HL-60 (cell line): ENCODE measurements at places on chromosomes 7 and 10.

DNA sequence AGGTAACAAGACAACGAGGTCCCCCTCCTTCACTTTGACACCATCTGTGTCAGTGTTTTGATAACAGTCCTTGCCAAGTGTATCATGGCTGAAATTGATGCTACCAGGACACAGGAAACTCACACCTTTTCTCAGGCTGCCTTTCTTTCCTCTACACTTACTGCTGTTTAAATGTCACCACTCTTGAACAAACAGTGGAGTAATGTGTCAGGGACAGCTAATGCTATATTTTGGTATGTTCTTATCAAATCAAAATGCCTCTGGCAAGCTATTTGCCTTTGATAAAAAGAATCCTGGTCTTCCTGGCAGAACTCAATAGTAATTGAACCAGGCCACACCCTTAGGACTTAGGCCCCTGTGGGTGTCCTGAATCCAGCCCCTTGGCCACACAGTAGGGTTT is 692.9 kb downstream of the LRMDA start:
- no peak for DNase-seq

DNA sequence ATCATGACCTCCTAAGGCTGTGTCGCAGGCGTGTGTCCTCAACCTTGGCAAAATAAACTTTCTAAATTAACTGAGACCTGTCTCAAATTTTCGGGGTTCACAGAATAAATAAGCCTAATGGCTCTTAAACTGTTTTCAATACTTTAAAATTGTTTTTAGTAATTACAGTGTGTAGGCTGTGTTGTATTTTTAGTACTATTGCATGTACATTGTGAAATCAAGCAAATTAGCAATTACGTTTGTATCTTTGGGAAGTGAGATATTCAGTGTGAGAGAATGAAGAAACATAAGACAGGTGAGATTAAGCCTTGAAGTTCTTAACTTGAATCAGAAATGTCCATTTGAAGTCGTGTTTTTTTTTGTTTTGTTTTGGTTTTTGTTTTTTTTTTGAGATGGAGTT is 4.8 kb upstream of the AKR1B10 start:
- DNase-seq: no peak

DNA sequence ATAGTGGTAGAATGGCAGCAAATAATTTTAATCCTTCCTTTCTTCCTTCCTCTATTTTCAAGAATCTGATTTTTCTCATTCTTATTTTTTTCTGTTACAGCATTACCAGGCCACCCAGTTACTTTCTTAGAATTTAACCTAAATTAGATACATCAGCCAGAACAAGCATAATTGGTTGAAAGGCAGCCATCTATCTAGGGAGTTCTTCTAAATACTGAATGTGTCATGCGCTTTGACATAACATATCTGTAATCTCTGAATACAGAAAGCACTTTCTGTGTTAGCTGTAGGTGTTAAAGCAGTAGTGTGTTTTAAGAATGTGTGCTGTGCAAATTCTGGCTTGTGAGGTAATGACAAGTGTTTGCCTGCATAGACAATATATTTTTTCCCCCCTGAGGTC is 97.3 kb downstream of the BTRC start:
- DNase-seq: no peak

GRCh38 chr10:22317771-22318565 is 1.8 kb downstream of the COMMD3 start:
- DNase-seq: no peak

DNA sequence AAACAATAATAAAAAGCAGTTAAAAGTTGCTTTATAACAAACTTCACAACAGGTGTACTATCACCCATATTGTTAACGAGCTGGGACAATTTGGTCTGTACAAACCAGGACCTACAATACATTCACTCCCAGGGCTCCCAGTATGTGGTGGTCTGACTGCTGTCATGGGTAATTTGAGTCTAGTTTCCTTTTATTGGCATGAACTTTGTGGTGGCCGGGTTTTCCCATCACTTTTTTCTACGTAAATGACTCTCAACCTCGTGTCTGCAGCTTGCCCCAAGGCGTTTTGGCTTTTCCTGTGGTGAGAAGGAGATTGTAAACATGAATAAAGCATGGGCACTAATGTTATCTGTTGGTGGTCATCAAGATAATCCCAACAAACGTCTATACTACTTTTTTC is 118.7 kb upstream of the CDK6 start:
- no peak for DNase-seq

- no peak for DNase-seq
Observed at GRCh38 chr10:75496191-75496567, 64.8 kb downstream of the LRMDA start.

GRCh38 chr10:122147663-122148062 is 123.4 kb upstream of the BTBD16 start:
- DNase-seq: no peak

GRCh38 chr10:600876-601659 is 88.4 kb downstream of the DIP2C start:
- DNase-seq: no peak

GRCh38 chr10:115093286-115093775 is at the start of gene ATRNL1:
ATRNL1 (plus strand) TSS chr10:115093365; CDS start chr10:115093751, 386 bp downstream.
- no peak for DNase-seq

GRCh38 chr7:22612776-22613175 is 112.8 kb upstream of the STEAP1B start:
- no peak for DNase-seq

DNA sequence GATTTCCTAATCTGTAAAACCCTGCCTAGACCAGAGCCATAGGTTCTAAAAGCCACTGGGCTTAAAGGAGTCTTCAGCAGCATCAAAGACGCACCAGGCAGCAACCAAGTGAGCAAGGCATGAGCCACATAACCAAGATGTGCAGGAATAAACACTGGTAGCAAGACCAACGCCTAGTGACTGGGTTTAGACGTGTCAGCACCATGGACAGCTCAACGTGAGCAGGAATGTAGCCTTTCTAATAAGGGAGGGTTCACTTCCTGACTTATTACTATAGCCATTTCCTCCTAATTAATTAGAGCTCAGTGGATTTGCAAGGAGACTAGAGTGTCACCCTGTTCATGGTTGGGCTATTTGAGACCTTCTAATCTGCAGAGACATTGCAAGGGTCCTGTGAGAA is 223.7 kb downstream of the LHFPL3 start:
- peak; percentile 3 for DNase-seq

DNA sequence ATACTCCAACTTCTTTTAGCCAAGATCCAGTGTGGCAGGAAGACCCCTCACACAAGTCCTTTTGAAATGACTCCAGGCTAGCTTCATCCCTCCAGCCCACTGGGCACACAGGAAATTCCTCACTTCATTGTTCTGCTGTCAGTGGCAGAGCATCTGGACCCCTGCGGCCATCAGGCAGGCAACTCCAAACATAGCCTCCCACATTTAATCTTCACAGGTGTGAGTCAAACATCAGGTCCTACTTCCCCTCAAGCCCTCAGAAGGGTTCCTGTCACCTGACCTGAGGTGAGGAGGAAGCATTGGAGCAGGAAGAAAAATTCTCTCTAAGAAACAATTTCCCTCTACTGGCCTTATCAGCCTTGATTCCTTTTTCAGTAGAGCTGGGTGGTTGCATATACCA is 51.1 kb upstream of the C1GALT1 start:
- no peak for DNase-seq

DNA sequence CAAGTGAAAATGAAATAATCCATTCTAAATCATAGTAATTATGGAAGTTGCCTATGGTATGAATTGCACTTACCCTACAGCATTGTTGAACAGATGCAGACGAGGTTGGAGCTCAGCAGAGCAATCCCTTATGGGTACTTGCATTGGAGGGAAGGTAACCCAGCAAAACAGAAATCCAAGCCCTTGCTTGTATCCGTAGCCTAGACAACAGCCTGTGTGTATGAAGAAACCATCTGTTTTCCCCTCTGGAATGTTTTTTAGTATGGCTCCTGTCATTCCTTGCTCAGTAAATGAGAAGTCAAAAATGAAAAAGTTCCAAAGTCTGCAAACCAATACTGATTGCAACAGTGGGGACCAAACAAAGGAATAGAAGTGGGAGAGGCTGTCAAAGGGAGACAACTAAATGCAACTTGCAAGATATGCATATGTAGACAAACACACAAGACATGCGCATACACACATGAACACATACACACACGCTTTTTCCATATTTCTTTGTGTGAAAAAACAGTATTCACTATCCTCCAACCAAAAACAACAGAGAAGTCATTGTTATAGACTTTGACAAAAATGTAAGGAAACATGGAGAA is 260.8 kb downstream of the DYNC1I1 start:
- no peak for DNase-seq

DNA sequence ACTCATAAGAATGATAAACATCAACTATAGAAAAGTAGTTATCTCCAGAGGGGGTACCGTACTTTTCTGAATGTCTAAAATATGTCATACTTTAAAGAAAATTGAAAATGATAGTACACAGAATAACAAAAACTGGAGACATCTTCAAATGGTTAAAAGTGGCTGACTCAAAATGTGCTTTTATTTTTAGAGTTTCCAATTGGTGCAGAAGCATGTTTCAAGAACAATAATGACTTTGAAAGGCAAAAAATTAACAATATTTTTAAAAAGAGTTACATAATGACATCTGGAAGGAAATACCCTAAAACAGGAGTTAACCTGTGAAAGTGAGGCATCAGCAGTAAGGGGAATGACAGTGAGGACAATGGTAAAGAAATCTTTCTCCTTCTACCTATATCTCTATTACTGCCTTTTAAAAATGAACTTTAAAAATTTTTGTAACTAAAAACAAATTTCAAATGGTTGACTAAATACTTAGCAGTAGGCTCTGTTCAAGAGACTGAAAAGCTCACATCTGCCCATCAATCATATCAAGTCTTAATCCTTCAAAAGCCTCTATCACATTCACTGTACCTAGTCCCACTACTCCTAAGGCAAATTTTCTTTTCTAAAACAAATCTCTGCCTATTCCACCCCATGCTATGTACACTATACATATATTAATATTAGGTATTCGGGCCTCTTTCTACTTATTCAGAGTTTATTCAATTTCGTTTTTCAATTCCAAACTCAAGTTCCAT is 3.0 kb downstream of the ASZ1 start:
- no peak for DNase-seq

- no peak for DNase-seq
Observed at GRCh38 chr10:129323879-129324278, 143.2 kb upstream of the MGMT start.

DNA sequence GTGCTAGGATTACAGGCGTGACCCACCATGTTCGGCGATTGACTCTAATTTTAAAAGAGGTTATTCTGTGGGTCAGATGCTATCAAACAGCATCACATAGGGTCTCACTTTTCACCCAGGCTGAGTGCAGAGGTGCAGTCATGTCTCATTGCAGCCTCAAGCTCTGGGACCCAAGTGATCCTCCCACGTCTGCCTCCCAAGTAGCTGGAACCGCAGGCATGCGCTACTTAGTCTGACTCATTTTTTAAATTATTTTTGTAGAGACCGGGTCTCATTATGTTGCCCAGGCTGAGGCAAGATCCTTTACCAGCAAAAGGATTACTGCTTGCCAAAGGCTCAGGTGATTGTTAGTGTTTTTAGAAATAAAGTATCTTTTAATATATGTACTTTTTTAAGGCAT is 42.9 kb upstream of the STOX1 start:
- DNase-seq: no peak

DNA sequence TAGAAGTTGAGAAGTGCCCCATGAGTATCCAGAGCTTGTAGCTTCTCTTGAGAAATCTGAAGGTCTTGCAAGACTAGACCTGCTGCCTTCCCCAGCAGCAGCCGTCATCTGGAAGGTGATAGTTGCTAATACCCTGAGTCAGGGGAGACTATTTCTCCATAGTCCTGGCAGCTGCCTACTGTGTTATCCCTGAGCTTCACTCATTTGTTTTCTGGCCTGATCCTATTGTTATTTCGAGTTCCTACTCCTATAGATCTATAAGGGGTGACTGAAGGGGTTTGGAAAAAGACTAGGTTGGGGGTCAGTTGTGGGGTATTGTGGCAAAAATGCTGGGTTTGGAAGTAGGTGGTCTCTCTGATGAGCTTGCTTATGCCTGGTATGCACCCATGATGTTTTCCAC is 297.8 kb downstream of the CNTNAP2 start:
- no peak for DNase-seq

- no peak for DNase-seq
Observed at GRCh38 chr10:132166216-132166950, 20.4 kb upstream of the DPYSL4 start.

DNA sequence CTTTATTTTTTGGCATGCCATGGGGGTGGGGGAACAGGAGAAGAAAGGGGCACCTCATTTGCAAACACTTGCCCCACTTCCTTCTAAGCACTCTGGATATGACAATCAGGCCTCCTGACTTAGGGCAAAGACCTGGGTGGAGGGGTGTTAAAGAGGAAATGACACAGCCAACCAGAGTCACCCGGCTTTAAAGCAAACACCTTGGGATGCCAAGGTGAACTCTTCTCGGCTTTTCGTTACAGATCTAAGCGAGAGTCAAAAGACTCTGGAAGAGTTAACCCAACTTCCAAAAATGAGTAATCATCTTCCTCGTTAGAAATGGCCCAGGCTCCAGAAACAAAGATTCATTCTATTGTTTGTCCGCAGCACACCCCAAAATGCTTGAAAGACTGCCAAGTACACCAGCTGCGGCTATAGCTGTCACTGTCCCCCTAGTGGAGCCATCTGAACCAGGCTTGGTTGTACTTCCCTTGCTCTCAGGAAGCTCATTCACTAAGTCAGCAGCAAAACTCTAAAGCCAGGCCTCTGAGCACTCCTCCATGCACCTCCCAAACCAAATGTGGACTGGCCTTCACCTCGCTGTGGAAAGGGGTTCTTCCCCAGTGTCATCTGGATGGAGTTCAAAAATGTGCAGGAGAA is 24.8 kb downstream of the FAM53B start:
- peak; percentile 66 for DNase-seq

GRCh38 chr7:151228024-151228866 is 1.2 kb upstream of the ABCF2 start:
- no peak for DNase-seq

DNA sequence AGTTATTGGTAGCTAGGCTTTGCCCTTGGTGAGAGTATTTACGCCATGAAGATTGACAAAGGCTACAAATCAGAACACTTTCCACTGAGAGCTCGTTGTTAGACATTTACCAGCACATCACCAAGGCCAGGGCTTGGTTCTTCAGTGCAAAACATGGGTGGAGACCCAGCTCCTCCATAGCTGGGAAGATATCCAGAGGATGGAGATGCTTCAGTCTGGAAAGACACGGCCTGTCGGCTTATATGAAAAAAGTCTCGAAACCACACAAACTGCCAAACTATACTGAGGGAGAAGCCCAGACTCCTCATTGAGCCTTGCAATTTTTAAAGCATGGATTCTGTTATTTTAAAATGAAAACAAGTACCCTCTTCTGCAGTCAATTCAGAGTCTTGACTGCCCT is 83.4 kb upstream of the ANLN start:
- DNase-seq: no peak

- DNase-seq: no peak
Observed at GRCh38 chr7:47813620-47814260, 134.5 kb downstream of the PKD1L1 start.

DNA sequence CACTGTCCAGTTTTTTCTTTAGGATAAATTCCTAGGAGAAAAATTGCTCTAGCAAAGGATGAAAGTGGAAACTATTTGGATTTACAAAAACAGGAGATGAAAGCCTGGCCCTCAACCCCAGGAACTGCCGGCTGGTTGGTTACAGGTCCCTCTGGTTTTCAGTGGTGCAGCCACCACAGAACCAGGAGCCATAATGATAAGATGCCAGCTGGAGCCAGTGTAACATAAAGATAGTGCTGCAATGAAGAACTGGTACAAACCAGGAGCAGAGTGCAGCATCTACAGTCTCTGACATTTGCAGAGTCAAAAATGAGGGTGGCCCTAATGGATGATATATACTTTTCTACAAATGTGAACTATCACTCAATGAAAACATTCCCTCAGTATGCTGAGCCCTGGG is 20.4 kb upstream of the NUP42 start:
- no peak for DNase-seq
